Aorta (tissue), 5 donors: ENCODE measurements at places on chromosomes 5 and 9. TPM values are rescaled to one million over a fixed set of nuclear protein-coding genes. Genes with fewer than 3 reads are reported as not detected.

Gene SPEF2
- 4.4 TPM for total RNA-seq

GRCh38 chr5:76952795-76953536 lies at the start of gene CRHBP:
TSS of gene CRHBP (plus strand) at chr5:76953045. CDS start at chr5:76953135, 90 bp downstream.
- no peak for DNase-seq

- no peak for DNase-seq
These were observed 3.7 kb upstream of the PJA2 start for GRCh38 chr5:109413458-109413857.

Gene GABRB2
- 0.54 TPM for total RNA-seq

- no peak for DNase-seq
These were observed 2.5 kb downstream of the FBXO4 start for GRCh38 chr5:41927604-41928003.

GRCh38 chr9:22416692-22417060 lies 29.9 kb upstream of the DMRTA1 start:
- DNase-seq: no peak

- no peak for DNase-seq
These were observed 59.7 kb upstream of the TMED7 start for GRCh38 chr5:115685490-115685889.

Gene BTNL3
- total RNA-seq: not detected

Gene RGMB
- total RNA-seq: 13.9 TPM

Gene RAB3C
- 8.9 TPM for total RNA-seq

DNA sequence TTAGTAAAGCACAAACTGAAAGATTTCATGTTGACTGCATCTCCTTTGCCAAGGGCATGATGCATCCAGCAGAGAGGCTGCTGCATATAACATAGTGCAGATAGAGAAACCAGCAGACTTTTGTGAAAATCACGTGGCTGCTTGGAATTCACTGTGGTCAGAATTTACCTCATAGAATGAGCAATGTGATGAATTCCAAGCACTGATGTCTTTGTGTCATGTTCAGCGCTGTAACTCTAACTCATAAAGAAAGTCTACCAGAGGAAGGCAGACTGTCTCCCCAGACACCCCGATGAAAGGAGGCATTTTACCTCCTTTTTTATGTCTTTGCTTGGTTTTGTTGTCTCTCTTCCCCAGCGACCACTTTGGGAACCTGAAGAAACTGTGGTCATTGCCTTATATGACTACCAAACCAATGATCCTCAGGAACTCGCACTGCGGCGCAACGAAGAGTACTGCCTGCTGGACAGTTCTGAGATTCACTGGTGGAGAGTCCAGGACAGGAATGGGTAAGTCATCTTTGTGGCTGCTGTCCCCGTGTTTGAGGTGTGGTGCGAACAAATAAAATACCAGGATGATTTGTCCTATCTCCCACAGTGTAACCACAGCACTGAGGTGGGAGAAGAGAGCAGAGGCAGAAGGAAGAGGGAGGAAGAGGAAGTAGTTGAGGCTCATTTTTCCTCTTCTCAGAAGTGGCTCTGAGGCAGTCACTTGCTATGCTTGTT lies 42.0 kb downstream of the ITK start:
- DNase-seq: no peak

GRCh38 chr5:153520952-153521351 lies 30.5 kb downstream of the GRIA1 start:
- DNase-seq: no peak

- DNase-seq: no peak
These were observed 198.7 kb downstream of the CHSY3 start for GRCh38 chr5:130102960-130103359.
